ENCODE measurements at places on chromosomes 7 and 10. TPM values are rescaled to one million over a fixed set of nuclear protein-coding genes. Genes with fewer than 3 reads are reported as not detected.

GRCh38 chr7:47374538-47374937 is 207.4 kb downstream of the TNS3 start:
- no peak for DNase-seq

- peak; percentile 24 for DNase-seq
These were observed 113.5 kb upstream of the CTTNBP2 start for GRCh38 chr7:117986645-117987269.

DNA sequence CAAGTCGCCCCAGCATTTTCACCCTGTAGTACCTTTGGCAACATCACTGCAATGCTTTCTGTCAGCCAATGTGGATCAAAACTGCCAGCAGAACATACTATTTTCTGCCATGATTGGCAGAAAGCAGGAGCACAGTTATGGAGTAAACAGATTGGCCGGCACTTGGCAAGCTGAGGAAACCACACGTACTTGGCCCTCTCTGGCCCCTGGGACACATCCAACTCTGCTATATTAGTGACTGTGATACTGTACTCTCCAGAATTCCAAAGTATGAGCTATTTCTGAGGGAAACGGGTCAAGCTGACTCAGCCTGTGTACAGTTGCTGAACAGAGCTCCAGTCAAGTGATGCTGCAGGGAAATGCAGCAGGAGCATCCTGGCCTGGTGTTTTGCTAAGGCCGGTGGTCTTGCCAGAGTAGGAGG is 39.8 kb upstream of the LANCL2 start:
- peak; percentile 48 for DNase-seq

- DNase-seq, result no peak
These were observed 64.3 kb upstream of the MDFIC start for GRCh38 chr7:114857605-114858004.

- DNase-seq, result peak; percentile 52
These were observed 88.4 kb upstream of the SMNDC1 start for GRCh38 chr10:110392868-110393740.

DNA sequence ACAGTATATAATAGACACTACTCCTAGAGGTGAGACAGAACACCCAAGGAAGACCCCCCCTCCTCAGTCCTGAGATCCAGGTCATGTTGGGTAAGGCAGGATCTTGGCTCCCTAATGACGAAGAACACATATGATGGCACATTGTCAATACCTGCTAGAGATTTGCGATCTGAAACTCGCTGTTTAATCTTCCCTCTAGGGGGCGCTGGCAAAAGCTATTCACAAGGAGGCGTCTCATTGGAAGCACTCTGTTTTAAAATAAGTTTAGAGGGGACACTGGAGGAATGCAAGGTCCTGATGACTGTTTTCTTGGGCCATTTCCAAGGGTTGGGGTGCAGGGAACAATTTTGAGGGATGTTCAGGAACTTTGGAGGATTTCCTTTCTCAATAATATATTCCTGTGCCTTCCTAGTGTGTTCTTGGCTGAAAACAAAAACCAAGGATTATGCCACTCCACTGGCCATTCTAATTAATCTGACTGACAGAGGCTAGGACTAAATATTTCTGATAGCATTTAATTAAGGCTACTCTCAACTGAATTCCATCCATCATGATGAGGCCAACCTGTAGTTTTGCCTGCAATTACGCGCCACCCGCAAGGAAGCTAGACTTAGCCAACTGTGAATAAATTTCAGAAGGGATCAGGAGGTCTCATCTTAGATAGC is 1013.8 kb upstream of the MBL2 start:
- DNase-seq, result no peak

GRCh38 chr10:119286516-119286915 is 79.1 kb downstream of the GRK5 start:
- DNase-seq, result no peak

- DNase-seq, result no peak
These were observed 6.7 kb upstream of the PWWP2B start for GRCh38 chr10:132390170-132390920.

- no peak for DNase-seq
These were observed 1.9 kb downstream of the APBB1IP start for GRCh38 chr10:26440088-26440470.

- DNase-seq, result no peak
These were observed 19.8 kb downstream of the SHH start for GRCh38 chr7:155792315-155792960.

GRCh38 chr7:42340436-42340835 is 103.4 kb upstream of the GLI3 start:
- no peak for DNase-seq

DNA sequence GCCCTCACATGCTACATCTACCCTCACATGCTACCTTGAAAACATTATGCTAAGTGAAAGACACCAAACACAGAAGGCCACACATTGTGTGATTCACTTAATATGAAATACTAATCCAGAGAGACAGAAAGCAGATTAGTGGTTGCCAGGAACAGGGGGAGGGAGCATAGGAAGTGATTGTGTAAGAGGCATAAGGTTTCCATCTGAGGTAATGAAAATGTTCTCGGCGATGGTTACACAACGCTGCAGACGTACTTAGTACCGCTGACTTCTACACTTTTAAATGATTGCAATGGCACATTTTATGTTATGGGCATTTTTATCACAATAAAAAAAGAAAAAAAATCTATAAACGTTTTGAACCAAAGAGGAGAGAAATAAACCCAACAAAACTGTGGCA is 742.3 kb downstream of the TYW1 start:
- no peak for DNase-seq

DNA sequence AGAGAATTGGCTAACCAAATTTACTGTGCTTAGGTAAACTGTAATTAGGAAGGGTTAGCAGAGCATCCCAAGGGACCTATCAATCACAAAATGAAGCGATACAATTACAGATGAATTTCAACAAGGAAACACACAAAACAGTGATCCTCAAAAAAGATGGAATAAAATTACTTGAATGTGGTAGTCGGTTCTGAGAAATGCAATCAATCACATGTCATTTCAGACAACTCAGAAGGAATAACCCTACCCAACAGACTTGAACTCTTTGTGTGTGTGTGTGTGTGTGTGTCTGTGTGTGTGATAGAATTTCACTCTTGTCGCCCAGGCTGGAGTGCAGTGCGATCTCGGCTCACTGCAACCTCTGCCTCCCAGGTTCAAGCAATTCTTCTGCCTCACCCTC is 43.5 kb downstream of the ST8SIA6 start:
- DNase-seq, result no peak

- DNase-seq, result no peak
These were observed 47.3 kb downstream of the MYPN start for GRCh38 chr10:68156373-68157185.

DNA sequence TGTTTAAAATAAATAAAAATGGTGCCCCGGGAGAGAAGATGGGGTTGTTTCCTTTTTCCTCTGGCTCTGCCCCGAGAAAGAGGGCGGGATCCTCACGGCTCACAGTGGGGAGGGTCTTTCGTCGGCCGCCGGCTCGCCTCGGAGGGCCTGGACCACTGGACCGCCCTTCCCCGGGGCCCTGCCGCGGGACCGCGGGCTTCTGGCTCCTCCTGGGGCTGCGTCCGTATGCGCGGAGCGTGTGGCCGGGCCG is 3.5 kb upstream of the IGF2BP3 start:
- no peak for DNase-seq

DNA sequence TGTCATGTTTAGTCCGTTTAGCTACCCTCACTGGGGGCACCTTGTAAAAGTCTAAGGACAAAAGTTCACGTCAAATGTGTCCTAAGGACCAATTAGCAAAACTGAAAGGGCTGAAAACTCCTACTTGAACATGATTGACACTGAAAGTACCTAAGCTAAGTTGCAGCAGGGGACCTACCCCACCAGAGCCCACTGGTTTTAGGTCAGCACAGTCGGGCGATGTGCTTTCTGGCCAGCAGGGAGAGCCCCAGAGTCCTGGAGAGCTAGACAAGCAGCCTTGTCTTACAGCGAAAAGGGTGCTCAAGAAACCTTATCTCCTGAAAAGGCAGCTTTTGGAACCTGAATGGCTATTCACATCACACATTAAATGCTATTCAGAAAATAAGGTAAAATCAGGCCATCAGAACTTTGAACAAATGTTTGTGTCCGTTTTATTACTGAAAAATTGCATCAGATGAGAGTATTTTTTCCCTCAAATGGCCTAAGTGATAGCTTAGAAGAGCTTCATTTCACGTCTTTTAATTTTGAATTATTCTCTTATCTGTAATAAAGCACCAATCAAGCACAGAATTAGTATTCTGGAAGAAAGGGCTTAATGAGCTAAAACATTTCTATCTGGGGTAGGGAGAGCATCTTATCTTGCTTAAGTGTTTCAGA is 52.2 kb upstream of the MKI67 start:
- DNase-seq, result no peak

GRCh38 chr7:130446259-130446658 is 5.4 kb upstream of the CEP41 start:
- DNase-seq, result no peak

DNA sequence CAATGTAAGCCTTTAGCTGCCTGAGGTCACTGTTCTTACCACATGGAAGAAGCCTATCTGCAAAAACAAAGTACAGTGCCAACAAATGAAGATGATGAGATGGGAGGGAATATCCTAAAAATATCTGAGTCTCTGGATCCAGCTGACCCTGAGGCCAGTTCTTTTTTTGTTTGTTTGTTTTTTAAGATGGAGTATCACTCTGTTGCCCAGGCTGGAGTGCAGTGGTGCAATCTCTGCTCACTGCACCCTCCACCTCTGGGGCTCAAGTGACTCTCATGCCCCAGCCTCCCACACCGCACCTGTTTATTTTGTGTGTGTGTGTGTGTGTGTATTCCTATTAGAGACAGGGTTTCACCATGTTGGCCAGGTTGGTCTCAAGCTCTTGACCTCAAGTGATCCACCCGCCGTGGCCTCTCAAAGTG is 44.9 kb downstream of the HYCC1 start:
- DNase-seq, result peak; percentile 66

DNA sequence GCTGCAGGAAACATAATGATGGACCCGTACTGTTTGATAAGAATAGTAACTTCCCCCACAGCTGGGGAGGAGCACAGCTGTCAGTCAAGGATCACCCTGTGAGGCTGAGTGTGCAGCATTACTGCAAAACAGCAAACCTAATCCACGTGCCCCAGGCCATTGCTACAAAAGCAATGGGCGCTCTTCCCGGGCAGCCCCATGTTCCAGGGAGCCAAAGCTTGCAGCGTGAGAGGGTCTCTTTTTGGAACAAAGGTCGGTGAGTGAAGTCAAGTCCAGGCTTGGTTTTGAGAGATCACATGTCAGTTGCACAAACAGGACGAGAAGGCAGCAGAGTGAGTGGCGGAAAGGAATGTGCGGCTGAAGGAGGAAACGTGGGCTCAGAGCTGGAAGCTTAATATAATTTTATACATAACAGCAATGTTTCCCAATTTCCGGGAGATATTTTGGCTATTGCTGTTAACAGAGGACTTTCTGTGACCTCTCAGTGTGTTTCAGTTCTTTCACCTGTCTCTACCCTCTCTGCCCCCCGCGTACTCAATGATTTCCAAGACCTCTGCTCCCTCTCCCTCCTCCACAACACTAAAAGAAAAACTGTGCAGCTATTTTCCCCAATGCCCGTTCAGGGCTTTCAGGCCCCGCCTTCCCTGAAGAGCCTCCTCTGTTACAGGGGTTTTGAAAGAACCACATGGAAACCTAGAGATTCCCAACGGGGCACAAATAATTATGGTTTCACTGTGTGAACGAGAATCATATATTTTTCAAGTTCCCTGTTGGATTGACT is 128.9 kb downstream of the MTPAP start:
- DNase-seq, result no peak

DNA sequence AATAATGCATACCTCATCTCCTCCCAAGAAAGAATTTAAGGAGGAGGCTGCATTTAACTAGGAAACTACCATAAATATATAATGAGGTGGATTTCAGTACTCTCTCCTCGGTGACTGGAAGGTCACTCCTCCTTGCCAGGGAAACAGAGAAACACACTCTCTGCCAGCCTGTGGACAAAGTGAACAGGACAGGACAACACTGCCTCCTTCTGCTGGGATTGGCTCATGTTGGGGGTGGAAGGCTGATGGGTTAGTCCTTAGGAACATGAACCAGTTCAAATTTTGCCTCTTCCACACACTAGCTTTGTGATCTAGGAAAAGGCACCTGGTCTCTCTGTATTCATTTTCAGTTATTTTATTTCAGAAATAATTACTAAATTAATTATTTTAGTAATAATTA is 50.6 kb upstream of the STEAP4 start:
- DNase-seq, result no peak

VOPP1 gene
- total RNA-seq, result 31.3 TPM

HOXA10 gene
- total RNA-seq, result not detected

HIF1AN gene
- total RNA-seq, result 64.0 TPM

ATP5F1C gene
- total RNA-seq, result 210 TPM

CDC14C gene
- not detected for total RNA-seq

GIMAP1 gene
- total RNA-seq, result 1.8 TPM

MNX1 gene
- not detected for total RNA-seq

HOXA5 gene
- total RNA-seq, result 4.7 TPM
